Central memory CD8-positive, alpha-beta T cell (primary cell): ENCODE measurements at places on chromosomes 1 and 21.

- no peak overlapping the region for H3K4me3 ChIP-seq
- no peaks in the 10 kb centered on the region for H3K4me1 ChIP-seq
- H3K36me3 ChIP-seq = no peaks in the 10 kb centered on the region
- peaks cover 16% of the 10 kb centered on the region for H3K27me3 ChIP-seq
Measured at GRCh38 chr1:237098541-237098940, 56.6 kb downstream of the RYR2 start.

- H3K27me3 ChIP-seq = no peaks in the 10 kb centered on the region
- peaks cover 83% of the 10 kb centered on the region for H3K4me1 ChIP-seq
- peak overlapping the region; percentile 37 for H3K4me3 ChIP-seq
- H3K27ac ChIP-seq = peak overlapping the region; percentile 47
- DNase-seq = peak; percentile 20
Measured at GRCh38 chr1:91876040-91876470, 9.9 kb downstream of the TGFBR3 start.

DNA sequence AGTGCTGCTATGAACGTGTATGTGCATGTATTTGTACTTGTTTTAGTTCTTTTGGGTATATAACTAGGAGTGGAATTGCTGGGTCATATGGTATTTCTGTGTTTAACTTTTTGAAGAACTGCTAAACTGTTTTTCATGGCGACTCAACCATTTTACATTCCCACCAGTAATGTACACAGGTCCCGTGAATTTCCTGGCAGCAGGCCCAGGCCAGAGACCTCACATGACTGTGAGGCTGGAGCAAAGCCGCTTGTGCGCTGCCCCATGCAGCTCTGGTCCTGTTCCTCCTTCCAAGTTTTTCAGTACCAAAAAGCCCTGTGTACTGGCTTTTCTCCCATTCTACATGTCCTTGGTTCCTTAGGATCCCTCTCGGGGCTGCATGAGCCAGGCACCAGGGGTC is 29.6 kb downstream of the ACOT11 start:
- H3K27me3 ChIP-seq = peaks cover 11% of the 10 kb centered on the region
- no peaks in the 10 kb centered on the region for H3K36me3 ChIP-seq
- no peaks in the 10 kb centered on the region for H3K4me1 ChIP-seq
- no peak overlapping the region for H3K4me3 ChIP-seq

DNA sequence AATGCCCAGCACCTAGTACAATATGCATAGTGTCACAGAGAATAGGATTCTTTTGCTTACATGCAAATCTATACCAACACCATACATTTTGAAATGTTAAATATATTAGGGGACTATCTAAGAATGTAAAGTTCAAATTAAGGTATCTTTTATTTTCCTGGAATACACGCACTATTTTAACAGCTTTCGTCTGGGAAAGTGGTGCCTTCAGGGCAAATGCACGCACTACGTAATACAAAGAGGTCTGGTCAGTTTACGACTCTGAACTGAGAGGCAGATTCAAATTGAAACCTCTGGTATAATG is 931 bp downstream of the FUBP1 start:
- DNase-seq = no peak
- H3K27me3 ChIP-seq = no peaks in the 10 kb centered on the region
- no peak overlapping the region for H3K4me3 ChIP-seq
- H3K36me3 ChIP-seq = peaks cover 20% of the 10 kb centered on the region
- peaks cover 40% of the 10 kb centered on the region for H3K4me1 ChIP-seq

GRCh38 chr1:7684132-7684531 is 87.0 kb upstream of the VAMP3 start:
- no peaks in the 10 kb centered on the region for H3K4me1 ChIP-seq
- no peak overlapping the region for H3K4me3 ChIP-seq
- H3K36me3 ChIP-seq = peaks cover under 1% of the 10 kb centered on the region
- DNase-seq = no peak
- H3K27me3 ChIP-seq = peaks cover 31% of the 10 kb centered on the region

DNA sequence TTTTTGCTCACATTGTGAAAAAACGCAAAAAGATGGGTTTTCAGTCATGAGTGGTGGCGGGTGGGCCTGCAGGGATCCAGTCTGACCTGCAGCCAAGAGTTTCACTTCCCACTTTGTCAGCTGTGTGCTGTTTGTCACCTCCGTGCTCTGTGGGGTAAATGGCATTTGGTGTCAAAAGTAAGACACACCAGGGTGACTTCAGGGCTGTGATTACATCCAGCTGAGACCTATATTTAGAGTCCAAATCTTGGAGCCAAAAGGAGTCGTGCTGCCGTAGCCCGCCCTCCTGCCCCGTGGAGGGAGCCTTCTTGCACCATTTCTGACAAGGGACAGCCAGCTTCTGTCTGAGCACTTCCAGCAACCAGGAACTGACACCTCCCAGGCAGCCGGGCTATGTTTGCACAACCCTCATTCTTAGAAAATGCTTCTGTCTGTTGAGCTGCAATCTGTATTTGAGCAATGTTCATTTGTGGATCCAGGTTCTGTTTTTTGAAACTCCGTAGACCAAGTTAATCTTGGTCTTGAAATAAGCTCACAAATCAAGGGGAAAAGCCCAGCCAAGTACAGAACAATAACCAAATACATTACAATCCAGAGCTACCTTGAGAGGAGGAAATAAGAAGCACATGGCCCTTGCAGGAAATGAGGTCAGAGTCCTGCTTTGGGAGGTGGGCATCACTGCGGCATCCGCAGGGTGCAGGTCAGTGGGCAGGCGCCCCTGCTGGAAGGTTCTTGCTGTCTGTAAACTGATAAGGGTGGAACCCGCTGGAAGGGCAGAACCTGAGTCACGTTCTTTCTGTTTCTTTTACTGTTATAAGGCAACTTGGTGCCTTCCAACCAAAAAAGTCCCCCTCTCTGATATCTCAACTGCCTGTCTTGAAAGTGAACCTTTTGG is 14.4 kb downstream of the ABCG1 start:
- peaks cover 31% of the 10 kb centered on the region for H3K36me3 ChIP-seq
- no peaks in the 10 kb centered on the region for H3K27me3 ChIP-seq
- peak; percentile 88 for DNase-seq
- H3K27ac ChIP-seq = peak overlapping the region; percentile 96
- H3K4me1 ChIP-seq = peaks cover 79% of the 10 kb centered on the region
- peak overlapping the region; percentile 77 for H3K4me3 ChIP-seq

GRCh38 chr1:27787895-27788294 is 14.9 kb downstream of the STX12 start:
- no peak for DNase-seq
- no peak overlapping the region for H3K4me3 ChIP-seq
- H3K4me1 ChIP-seq = peaks cover 12% of the 10 kb centered on the region
- peaks cover 16% of the 10 kb centered on the region for H3K36me3 ChIP-seq
- H3K27me3 ChIP-seq = no peaks in the 10 kb centered on the region

DNA sequence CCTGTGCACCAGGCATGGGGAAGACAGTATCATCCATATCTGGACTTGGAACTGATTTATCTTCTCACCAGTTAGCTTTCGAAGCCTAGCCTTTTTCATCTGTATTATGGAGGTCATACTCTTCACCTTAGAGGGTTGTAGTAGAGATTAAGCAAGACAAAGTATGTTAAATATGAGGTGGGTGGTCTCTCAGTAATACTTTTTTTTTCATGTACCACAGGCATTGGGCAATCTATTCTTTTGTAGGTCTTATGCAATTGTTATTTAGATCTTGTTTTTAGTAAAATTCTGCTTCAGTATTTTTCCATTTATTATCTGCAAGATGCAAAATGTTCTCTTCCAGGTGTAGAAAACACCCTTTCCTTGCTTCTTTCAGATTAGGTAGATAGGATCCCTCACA is 35.2 kb upstream of the OR2B11 start:
- no peak overlapping the region for H3K4me3 ChIP-seq
- no peak overlapping the region for H3K27ac ChIP-seq
- no peaks in the 10 kb centered on the region for H3K4me1 ChIP-seq

- DNase-seq = no peak
- no peaks in the 10 kb centered on the region for H3K4me1 ChIP-seq
- H3K27me3 ChIP-seq = peaks cover 36% of the 10 kb centered on the region
- H3K27ac ChIP-seq = no peak overlapping the region
Measured at GRCh38 chr1:204350857-204351573, 8.7 kb downstream of the PLEKHA6 start.

GRCh38 chr1:62352387-62352786 is 33.2 kb upstream of the KANK4 start:
- H3K27ac ChIP-seq = no peak overlapping the region
- no peaks in the 10 kb centered on the region for H3K27me3 ChIP-seq
- no peaks in the 10 kb centered on the region for H3K4me1 ChIP-seq
- DNase-seq = no peak
- H3K36me3 ChIP-seq = no peaks in the 10 kb centered on the region

- H3K36me3 ChIP-seq = no peaks in the 10 kb centered on the region
- H3K4me1 ChIP-seq = no peaks in the 10 kb centered on the region
- H3K27me3 ChIP-seq = peaks cover 48% of the 10 kb centered on the region
- H3K27ac ChIP-seq = no peak overlapping the region
- no peak overlapping the region for H3K4me3 ChIP-seq
Measured at GRCh38 chr1:234237393-234237792, 135.9 kb upstream of the COA6 start.

GRCh38 chr21:26965907-26966581 is 844 bp downstream of the ADAMTS5 start:
- no peak for DNase-seq
- no peak overlapping the region for H3K4me3 ChIP-seq
- no peaks in the 10 kb centered on the region for H3K4me1 ChIP-seq
- peaks cover 32% of the 10 kb centered on the region for H3K27me3 ChIP-seq
- peaks cover 1% of the 10 kb centered on the region for H3K36me3 ChIP-seq

DNA sequence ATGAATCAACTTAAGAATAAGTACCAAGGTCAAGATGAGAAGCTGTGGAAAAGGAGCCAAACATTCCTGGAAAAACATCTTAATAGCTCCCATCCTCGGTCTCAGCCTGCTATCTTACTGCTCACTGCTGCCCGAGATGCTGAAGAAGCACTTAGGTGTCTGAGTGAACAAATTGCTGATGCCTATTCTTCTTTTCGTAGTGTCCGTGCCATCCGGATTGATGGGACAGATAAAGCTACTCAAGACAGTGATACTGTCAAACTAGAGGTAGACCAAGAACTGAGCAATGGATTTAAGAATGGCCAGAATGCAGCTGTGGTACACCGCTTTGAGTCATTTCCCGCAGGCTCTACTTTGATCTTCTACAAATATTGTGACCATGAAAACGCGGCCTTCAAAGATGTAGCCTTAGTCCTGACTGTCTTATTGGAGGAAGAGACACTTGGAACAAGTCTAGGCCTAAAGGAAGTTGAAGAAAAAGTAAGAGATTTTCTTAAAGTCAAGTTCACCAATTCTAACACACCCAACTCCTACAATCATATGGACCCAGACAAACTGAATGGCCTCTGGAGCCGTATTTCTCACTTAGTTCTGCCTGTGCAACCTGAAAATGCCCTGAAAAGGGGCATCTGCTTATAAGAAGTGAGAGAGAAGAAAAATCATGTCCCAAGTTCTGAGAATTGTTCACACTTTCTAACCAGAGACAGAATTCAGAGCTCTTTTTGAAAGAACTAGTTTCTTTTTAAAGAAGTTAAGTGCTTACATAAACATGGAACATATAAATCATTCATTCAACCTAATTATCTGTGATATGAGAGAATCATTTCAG is 35.7 kb downstream of the TOR1AIP1 start:
- peaks cover 59% of the 10 kb centered on the region for H3K36me3 ChIP-seq
- H3K27ac ChIP-seq = no peak overlapping the region
- H3K4me1 ChIP-seq = no peaks in the 10 kb centered on the region
- no peaks in the 10 kb centered on the region for H3K27me3 ChIP-seq
- H3K4me3 ChIP-seq = no peak overlapping the region

DNA sequence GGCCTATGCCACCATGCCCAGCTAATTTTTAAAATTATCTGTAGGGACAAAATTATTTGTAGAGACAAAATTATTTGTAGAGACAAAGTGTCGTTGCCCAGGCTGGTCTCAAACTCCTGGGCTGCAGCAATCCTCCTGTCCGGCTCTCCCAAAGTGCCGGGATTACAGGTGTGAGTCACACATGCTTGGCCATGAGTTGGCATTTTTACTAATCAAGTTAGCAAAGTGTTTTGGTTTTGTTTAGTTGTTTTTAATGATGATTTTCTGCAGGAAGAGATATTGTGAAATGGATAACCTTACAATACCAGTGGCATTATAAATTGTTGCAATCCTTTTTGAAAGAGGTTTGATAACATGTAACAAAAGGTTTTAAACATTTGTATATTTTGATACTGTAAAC is 65.3 kb upstream of the MAGI3 start:
- H3K36me3 ChIP-seq = no peaks in the 10 kb centered on the region
- DNase-seq = no peak
- no peaks in the 10 kb centered on the region for H3K27me3 ChIP-seq

- H3K27me3 ChIP-seq = no peaks in the 10 kb centered on the region
- peaks cover 69% of the 10 kb centered on the region for H3K4me1 ChIP-seq
- H3K36me3 ChIP-seq = peaks cover 36% of the 10 kb centered on the region
- no peak for DNase-seq
Measured at GRCh38 chr21:34814529-34814951, 145.7 kb downstream of the CLIC6 start.

DNA sequence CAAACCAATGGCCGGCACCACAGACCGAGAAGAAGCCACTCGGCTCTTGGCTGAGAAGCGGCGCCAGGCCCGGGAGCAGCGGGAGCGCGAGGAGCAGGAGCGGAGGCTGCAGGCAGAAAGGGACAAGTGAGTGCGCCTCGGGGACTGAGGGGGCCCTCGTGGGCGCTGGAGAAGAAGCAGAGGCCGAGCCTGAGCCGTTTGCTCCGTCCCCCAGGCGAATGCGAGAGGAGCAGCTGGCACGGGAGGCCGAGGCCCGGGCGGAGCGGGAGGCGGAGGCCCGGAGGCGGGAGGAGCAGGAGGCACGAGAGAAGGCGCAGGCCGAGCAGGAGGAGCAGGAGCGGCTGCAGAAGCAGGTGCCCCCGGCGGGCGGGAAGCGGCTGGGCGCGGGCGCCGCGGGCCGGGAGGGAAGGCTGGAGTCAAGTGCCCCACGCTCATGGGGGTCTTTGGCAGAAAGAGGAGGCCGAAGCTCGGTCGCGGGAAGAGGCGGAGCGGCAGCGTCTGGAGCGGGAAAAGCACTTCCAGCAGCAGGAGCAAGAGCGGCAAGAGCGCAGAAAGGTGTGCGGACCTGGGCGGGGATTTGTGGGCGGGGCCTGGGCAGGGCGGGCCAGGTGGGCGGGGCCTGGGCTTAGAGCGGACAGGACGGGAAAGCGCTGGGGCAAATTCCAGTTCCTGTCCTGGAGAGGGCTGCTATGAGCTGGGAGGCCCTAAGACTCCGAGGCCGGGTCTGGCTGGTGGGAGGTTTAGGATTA is 22.7 kb downstream of the MAP7D1 start:
- H3K36me3 ChIP-seq = peaks cover 51% of the 10 kb centered on the region
- H3K4me3 ChIP-seq = no peak overlapping the region
- H3K4me1 ChIP-seq = peaks cover 13% of the 10 kb centered on the region
- DNase-seq = no peak

DNA sequence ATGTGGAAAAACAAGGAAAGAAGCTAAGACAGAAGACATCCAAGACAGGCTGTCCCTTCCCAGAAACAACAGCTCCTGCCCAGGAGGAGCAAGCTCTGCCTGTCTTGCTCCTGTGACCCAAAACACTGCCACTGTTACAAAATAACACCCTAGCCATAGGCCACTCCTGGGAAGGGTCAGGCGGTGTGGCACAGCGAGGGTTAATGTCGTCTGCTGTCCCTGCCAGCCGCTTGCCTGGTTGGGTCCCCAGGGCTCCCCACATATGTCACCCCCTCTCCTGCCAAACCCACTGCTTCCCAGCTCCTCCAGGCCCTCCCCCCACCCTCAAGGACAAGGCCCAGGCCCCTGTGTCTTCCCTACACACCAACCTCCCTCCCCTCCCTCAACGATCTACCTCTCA is 3.9 kb upstream of the NHLH1 start:
- DNase-seq = no peak
- H3K27me3 ChIP-seq = no peaks in the 10 kb centered on the region
- H3K27ac ChIP-seq = peak overlapping the region; percentile 20
- no peaks in the 10 kb centered on the region for H3K4me1 ChIP-seq
- H3K4me3 ChIP-seq = no peak overlapping the region
